ENCODE measurements at places on chromosomes 16 and 17. TPM values are rescaled to one million over a fixed set of nuclear protein-coding genes. Genes with fewer than 3 reads are reported as not detected.

- no peak for DNase-seq
Measured at GRCh38 chr16:67258161-67258835, 9.5 kb downstream of the SLC9A5 start.

Gene ELAC2
- polyA plus RNA-seq, result 41.0 TPM

Gene SLC13A2
- polyA plus RNA-seq, result not detected

- no peak for DNase-seq
Measured at GRCh38 chr16:85174871-85175723, 62.8 kb upstream of the CIBAR2 start.

- no peak for DNase-seq
Measured at GRCh38 chr17:17729620-17730249, 48.5 kb downstream of the RAI1 start.

Gene OR1E2
- polyA plus RNA-seq, result not detected

Gene SCN4A
- 0.01 TPM for polyA plus RNA-seq

Gene OGFOD3
- 22.8 TPM for polyA plus RNA-seq

All from AG04450 (cell line).